ENCODE measurements at places on chromosomes 6 and 20.
A peak's percentile ranks its signal among the peaks of the same experiment; 100 is the strongest.

DNA sequence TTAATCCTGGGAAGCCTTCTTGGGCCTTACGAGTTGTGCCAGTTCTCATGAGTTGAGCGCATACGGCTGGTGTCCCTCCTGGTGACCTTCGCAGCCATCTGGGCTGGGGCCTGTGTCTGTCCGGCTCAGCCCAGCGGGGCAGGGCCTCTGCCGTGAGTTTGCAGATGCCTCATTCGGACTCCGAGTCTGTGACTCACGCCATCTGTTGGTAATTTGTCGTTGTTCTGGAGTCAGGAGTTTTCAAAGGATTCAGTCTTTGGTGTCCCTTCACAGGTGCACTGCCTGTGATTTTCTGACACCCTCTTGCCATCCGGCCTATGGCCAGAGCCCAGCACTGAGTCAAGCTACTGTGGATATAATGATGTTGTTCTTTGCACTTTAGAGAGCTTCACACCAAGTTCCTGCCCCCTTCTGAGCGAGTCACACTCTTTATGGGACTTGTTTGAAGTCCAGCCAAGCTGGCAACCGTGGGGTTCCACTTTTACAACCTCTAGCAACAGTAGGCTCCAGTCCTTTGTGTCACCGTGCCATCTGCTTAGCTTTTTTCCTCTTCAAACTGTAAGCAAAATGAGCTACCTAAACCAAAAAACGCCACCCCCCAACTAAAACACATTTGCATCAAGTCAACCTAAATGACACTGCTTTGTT lies 175.6 kb downstream of the AIG1 start:
- DNase-seq: no peak

GRCh38 chr6:158457616-158458278 lies 102.1 kb upstream of the TMEM181 start:
- no peak for DNase-seq

DNA sequence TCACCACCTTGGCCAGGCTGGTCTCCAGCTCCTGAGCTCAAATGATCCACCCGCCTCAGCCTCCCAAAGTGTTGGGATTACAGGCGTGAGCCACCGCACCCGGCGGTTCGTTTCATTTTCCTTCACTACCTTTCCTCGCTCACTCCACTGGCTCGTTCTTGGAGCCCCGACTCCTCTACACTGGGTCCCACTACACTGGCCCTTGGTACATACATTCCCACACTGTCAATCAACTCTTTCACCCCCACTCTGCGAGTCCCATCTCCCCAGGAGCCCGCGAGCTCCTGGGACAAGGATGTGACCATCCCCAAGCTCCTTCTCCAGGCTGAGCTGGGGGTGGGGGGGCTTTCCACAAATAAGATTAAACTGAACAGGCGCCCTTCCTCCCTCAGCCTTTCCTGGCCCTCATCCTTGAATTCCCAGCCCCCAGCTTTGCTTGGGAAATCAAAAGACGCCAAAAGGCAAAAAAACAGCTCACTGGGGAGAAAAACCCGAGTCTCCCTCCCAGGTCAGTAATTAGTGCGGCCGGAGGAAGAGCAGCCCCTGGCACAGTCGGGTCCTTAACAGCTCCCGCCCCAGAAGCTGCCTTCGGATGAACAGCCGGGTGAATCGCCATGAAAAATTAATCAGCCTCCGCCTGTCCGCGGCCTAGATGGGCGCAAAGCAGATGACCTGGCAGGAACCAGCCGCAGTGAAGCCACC lies 42.8 kb upstream of the LY86 start:
- DNase-seq: no peak

DNA sequence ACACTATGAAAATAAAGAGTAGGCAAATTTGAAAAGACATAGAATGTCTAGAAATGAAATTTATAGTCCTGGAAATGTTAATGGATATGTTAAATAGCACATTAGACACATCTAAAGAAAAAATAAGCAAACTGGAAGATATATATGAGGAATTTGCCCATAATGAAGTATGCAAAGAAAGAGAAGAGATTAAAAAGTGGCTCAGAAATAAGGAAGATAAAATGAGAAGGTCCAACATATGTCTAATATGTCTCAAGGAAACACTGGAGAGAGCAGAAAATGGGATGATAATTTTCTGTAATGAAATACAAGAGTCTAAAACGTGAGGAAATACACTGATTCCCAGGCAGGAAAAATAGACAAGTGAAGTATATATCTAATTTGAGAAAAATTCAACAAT lies 36.6 kb upstream of the ARID1B start:
- DNase-seq: no peak

DNA sequence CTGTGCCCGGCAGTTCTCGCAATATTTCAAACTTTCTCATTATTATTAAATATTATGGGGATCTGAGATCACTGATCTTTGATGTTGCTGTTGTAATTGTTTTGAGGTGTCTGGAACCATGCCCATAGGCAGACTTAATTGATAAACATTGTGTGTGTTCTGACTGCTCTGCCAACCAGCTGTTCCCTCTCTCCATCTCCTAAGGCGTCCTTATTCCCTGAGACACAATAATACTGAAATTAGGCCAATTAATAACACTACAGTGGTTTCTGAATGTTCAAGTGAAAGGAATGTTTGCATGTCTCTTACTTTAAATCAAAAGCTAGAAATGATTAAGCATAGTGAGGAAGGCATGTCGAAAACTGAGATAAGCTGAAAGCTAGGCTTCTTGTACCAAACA lies 7.6 kb downstream of the MAPK14 start:
- no peak for DNase-seq

- no peak for DNase-seq
Observed at GRCh38 chr20:22986601-22987000, 48.5 kb upstream of the SSTR4 start.

DNA sequence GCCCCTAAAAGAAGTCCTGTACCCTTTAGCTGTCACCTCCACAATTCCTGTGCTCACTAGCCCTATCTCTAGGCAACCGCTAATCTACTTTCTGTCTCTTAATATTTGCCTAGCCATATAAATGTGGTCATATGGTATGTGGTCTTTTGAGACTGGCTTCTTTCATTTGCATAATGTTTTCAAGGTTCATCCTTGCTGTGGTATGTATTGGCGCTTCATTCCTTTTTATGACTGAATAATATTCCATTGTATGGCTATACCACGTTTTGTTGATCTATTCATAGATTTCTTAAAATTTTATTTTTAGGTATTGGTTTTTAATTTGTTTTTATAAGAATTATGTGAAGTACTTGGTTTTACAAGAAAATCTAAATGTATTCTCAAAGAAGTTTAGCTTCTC lies 70.0 kb downstream of the MAP3K4 start:
- DNase-seq: no peak

GRCh38 chr20:53938739-53939138 lies 131.7 kb downstream of the BCAS1 start:
- DNase-seq: no peak

GRCh38 chr20:44040202-44040915 lies 125.7 kb downstream of the TOX2 start:
- no peak for DNase-seq

DNA sequence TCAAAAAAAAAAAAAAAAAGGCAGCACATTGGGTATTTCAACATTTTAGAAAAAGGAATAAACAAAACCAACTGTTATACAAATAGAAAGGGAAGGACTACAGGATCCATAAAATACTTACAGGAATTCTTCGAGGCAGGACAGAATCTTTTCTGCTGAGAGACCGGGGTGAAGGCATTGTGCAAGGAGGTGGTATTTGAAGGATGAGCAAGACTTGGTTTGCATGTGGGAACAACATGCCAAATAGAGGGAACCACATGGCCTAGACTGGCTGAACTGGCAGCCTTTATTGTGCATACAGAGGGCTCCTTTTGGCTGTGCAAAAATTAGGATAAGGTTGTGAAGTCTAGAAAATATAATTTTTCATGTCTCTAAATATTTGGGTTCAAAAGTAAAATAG lies 62.9 kb downstream of the SCAND1 start:
- no peak for DNase-seq

DNA sequence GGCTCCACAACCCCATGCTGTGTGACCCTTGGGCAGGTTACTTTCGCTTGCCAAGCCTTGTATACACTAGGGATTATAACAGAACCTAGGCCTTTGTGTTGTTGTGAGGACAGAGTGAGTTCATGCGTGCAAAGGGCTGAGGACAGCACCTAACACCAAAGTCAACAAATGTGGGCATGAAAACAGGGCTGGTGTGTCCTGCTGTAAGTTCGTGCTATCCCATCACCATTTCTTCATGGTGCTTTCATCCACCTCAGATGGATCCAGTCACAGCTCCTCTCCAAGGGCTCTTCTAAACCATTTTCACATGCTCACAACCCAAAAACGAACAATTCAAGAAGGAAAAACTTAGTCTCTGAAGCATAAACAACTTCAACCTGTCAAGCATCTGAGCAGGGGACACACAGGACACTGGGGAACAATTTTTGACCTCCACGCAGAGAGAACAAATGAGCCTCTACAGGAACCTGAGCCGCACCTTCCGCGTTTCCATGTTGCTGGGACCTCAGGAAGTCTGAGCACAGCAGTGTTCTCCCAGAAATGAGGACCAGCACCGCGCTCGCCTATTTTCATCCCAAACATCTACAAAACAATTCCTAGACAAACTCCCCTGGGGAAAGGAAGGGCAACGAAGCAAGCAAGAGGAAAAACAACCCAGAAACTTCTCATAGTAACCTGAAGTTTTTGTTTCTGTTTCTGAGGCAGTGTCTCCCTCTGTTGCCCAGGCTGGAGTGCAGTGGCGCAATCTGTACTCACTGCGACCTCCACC lies 3.1 kb downstream of the LRP11 start:
- no peak for DNase-seq

- DNase-seq: peak; percentile 69
Observed at GRCh38 chr6:90466154-90466940, 120.5 kb downstream of the MAP3K7 start.
